ENCODE measurements at places on chromosomes 2 and 18.

DNA sequence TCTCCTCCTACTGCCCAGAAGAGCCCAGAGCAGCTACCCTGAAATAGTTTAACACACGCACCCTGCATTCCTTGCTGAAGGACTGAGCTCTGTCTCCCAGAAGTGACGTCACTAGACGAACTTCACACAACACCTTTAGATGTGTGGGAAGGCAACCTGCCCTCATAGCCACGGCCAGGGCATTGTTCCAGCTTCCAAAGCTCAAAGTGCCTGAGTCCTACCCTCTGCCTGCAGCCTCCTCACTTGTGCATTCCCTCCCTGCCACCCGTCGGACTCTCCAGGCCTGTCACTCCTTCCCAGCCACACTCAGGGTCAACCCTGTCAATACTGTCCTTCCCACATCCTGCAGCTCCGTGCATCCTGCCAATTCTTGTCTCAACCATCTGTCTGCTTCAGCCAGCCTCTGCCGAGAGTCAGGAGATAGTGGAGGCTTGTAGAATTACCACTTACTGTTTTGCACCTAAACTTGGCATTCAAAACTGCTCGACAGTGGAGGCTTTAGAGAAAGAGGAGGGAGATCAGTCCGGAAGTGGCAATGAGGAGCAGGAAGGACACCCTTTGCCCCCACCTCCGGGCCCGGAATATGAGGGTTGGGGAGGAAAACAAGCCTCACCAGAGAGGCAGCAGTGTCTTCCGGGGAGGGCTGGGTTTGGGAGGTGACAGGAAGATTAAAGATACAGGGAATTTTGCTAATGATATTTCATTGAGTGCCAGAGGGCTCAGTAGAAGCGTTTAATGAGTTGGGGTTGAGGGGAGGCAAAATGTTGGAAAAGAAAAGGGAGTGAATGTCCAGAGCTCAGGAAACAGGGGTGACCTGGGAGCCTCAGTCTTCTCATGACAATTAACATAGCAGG is 72.3 kb upstream of the ATG16L1 start:
- DNase-seq = no peak

DNA sequence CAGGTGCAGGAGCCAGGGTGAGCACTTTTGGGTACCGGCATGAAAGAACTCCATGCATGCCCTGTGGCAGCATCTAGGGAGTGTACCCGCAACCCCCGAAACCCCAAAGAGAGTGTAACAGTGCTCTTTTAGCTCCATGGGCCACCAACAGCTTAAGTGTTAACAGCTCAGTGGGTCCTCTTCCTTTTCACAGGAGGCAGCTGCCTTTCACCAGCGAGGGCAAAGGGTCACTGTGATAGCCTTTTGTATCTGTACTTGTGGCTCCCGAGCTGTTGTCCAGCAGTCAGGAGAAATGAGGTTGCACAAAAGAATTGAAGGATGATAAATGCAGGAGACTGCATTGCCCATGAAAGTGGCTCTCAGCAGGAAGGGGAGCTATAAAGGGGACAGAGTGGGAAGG is 1166.3 kb upstream of the ACVR2A start:
- DNase-seq = no peak

DNA sequence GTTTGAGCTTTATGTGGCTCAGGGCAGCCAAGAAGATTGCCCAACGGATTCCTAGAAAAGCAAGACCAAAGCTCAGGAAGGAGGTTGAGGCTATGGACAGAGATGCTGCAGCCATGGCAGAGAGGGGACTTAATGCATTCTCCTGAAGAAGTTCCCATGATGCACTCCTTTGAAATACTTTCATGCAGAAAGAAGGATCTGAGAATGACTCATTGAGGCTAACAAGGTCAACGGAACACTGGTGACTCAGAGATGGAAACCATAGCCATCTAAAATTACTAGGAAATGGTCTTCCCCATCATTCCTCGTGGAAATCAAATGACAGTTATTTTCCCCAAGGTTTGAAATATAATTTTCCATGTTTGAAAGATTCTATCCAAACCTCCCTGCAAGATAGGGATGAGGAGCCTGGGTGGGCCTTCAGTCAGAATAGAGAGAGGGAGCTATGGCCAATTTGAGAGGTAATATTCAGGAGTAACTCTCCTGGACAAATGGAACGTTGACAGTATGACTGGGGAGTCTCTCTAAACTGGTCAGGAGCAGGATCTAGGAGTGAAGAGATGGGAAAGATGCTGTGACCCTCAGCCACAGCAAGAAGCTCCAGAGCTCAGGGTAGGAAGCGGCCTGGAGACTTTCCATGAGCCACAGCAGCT is 63.0 kb downstream of the REEP1 start:
- DNase-seq = no peak

GRCh38 chr2:19902216-19902740 is 495 bp upstream of the TTC32 start:
- DNase-seq = no peak

GRCh38 chr2:54771166-54771885 is 47.9 kb downstream of the EML6 start:
- DNase-seq = no peak

GRCh38 chr2:111061191-111061590 is 59.5 kb upstream of the BCL2L11 start:
- no peak for DNase-seq

DNA sequence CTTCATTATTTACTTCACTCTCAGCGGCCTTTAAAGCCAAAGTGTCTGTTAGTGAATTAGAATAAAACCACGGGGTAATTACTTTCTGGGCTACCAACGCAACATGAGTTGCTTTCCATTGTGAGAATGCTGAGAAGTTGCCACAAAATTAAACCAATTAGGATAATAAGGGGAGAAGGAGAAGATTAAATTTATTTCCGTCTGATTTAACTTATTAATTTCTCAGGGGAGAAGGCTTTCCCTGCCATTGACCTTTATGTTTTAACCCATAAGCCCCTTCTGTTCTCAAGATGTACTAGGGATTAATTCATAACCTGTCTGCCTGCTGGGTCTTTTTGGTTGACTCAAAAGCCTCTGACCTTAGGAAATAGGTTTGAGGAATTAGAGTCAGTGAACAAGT is 42.3 kb upstream of the IGFBP5 start:
- no peak for DNase-seq

DNA sequence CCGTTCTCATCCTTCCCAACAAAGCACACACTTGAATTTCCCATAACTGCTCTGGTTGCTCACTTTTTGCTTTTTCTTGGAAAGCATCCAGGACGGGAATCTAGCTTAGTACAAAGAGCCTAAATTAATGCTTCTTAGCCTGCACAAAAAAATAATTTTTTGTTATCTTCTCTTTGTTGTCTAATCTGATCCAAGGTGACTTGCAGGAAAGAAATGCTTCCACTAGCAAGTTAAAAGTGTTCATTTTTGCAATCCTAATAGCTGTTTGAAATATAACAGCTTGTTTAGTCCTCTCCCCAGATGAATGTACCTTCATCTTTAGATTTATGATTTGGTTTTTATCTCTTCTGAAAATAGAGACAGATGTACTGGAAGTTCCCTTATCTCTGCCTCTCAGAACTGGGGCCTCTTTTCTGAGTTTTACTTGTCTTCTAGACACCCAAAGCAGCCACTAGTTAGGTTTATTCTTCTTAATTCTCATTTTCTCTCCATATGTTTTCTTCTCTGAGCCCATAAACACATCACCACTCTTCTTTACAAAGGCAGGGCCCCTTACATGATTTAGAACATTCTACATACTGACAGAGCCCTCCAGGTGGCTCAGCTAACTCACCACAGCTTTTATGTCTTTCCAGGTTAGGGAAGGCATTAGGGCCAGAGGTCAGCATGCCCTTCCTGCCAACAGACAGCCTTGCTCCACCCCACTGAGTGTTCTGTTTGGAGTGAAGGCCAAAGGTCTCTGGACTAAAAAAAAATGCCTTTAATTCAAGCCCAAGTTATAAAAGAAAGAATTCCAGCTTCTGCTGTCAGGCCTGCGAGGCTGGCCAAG is 74.7 kb upstream of the MAP4K3 start:
- DNase-seq = no peak

DNA sequence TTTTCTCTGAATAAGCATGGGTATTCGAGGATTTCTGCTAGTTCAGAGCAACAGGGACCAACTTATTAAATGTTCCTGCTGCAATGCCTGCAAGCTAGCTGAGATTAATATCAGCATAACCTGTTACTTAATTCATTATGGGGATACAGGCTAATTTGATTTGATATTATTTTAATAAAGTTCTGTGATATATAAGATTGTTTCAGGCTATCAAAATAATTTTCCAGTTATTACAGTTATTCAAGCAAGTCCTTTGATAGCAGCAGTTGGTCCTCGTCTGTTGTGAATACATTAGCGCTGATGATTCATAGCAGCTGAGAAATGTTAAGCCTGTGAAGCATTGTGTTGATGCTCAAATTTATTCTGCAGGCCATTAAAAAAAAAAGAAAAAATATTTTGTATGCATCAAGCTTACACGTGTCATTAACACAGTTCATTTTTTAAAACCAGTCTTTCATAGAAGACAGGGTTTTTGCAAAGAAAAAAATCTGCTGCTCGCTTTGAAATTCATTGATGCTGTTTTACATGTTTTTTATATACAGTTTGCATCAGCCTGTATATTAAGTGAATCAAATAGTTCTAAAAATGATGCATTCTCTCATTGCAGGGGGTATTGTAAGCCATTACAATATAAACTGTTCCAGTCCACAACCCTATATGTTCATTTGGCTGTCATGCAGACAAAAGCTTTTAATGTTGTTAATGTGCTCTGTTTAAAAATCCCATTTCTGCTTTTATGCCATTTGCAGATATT is 482.5 kb downstream of the BCL11A start:
- no peak for DNase-seq

DNA sequence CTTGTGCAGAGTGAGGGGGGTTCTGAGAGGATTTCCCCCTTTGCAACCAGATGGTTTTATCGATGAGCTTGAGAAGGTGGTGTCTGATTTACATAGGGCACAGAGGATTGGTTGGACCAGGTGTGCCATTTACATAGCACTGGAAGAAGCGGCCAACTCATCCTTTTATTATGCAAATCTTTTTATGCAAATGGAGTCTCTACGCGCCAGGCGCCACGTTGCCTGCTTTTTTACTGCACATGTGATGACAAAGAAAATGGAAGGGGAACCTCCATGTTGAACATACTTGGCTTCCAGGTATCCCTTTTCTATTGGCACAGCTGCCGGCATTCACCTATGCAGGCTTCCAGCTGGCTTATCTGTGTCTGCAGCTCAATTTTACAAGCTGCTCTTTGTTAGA is 18.4 kb upstream of the TXNL4A start:
- DNase-seq = no peak

DNA sequence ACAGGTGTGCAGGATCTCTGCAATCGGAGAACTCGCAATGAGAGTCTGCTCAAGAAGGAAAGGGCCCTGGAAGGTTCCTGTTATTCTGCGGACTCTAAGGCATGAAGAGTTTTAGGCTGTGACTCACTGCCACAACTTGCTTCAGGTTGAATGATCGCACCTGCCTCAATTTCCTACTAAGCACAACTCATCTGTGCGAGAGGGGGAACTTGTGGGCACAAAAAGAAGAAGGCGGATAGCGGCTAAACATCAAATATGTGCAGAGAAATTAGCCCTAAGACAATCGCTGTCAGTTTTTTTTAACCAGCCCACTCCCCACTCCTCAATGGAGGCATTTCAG is 14.0 kb upstream of the CREG2 start:
- no peak for DNase-seq

GRCh38 chr2:172624996-172625395 is 69.1 kb downstream of the PDK1 start:
- DNase-seq = no peak

- no peak for DNase-seq
These were observed 2181.4 kb upstream of the PIK3C3 start for GRCh38 chr18:39773646-39774045.

DNA sequence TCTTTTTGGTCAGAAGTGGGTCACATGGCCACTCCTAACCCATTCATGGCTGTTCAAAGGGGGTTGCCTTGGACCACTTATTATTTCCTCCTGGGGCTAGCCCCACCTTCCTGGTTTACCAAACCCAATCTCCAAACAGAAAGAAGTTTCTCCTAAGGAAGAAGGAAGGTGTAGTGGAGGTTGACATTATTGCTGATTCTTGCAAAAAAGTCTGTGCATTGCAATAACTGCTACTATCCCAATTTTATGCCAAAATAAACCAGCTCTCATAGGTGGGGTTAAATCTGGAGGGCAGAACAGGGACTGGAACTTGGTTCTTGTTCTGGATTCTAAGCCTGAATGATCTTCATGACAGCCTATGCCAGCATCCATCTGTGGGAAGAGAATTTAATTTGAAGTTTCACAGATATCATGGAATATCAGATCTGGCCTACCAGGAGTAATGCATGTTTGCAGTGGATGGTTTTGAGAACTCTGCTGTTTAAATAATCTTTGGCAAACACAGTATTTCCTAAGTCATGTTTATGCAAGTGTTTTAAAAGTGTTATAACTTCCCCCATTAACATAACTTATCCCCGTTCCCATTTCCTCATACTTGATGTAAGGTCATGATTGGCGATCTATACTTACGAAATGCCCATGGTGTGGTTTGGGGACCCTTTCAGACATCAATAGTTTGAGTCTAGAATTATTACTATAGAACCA is 11.9 kb downstream of the ANXA4 start:
- DNase-seq = no peak

DNA sequence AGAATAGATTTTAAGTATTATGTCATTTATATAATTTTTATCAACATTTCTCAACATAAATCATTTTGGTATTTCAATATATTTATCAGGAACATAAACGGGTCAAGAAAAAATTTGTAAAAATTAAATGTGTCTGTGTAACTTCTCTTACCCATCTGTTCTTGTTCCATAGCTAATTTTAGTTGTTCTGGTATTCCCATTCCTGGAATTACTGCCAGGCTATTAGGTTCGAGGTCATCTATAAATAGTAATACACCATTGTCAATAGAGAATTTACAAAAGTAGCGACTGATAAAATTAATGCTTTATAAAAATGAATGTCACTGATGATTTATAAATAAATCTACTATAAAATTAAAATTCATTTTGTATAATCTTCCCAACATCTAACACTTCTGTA is 21.5 kb downstream of the SFT2D3 start:
- DNase-seq = no peak

DNA sequence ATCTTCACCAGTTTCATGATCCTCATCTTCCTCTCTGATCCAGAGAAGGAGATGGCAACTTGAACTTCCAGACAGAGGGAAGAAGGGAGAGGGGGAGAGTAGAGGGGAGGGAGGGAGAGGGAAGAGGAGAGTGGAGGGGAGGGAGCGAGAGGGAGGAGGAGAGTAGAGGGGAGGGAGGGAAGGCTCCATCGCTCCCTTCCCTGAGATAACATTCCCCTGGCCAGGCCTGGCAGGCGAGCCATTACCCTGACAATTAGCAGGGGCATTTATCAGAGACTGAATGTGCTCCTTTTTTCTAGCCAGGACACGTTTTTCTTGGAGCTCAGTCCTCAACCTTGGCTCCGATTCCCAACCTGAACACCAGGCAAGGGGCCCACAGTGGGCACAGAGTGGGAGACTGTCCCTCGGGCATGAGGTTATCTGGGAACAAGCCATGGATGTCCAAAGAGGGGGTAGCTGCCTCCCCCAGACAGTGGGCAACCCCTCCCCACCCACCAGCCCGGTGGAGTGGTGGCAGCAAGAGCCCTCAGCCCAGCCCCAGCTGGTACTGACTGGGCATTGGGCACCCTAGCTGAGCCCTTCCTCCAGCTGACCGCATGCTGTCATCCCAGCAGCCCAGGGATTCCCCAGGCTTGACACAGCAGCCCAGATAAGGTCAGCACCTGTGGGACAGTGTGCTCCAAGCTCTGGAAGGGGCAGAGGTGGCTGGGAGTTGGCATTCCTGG is 81.8 kb downstream of the TNS1 start:
- no peak for DNase-seq

Data from NCI-H1436 (cell line).